ENCODE measurements at places on chromosomes 7 and 10.

DNA sequence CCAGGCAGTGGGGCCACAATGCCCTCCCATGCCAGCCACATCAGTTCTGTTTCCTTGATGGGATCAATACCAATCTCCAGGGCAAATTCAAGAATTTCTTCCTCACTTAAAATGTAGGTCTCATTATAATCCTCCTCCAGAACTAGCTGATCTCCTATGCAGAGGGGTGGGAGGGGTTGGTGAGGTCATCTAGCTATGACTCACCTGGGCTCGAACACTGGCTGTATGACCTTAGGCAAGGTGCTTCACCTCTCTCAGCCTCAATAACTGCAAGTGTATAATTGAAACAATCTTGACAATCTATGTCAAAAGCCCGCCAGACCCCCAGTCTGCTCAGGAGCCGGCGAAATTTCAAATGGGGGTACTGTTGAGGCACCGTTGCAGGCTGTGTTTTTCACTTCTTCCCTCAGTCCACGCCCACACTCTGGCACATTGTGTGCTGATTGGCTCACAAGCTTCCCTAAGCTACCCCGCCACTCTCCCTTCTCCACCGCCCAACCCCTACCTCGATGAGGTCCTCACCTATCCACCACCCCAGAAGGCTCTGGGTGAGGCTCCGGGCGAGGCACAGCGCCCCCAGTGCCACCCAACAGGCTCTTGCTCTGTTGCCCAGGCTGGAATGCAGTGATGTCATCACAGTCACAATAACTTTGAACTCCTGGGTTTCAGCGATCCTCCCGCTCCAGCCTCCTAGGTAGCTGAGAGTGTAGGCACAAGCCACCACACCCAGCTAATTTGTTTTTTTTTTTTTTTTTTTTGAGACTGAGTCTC lies 70.5 kb downstream of the ZNF22 start:
- no peak for DNase-seq

DNA sequence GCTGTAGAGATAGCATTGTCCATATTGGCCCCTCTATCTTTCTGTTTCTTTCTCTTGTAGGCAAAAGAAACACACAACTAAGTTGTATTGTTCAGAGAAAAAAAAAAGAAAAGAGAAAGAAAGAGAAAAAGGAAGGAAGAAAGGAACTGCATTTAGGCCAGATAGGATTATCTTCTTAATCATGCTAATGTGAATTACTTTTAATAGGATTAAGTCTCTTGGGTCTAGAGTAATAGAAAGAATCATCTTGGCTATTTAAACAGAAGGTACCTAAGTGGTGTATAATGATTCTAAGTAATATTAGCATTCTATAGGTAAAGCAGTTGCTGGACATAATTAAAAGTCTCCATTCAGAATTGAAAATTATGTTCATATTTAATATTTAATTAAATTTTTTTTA lies 42.2 kb downstream of the GPR85 start:
- DNase-seq, result no peak

DNA sequence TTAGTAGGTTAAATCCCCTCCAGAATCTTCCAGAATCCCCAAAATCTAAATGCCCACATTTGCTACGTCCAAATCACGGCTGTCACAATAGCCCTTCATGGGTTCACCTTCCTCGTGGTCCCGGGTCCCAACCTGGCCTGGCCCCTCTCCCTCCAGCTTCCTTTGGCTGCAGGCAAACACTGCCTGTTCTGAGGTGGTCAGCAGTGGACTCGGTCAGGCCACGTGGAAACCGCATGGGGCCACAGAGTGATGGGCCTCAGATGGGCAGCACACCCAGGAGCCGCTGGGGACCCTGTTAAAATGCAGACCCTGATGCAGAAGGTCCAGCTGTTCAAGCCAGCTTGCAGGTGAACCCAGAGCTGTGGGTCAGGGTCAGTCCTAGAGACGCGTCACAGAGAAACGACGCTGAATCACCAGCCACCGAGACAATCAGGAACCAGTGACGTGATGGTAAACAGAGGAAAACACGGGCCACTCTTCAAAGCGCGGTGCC lies 588.6 kb downstream of the DNAJB6 start:
- no peak for DNase-seq

DNA sequence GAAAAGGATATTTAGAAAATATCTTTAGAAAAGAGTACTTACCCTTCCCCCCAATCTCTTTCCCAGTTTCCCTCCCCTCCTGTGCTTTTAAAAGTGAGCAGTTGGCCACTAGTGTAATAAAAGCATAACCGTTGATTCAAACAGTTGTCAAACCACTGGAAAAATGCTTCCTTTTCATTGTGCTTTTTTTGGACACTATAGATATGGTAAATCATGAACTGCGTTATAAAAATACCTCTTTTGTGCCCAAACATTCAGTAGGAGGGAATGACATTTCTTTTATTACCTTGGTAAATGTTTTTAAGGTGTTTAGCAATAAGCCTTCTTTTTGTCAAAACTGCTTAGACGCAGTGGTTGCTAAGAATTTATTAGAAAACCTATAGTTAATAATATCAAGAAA lies 232.4 kb downstream of the SLC25A13 start:
- no peak for DNase-seq

DNA sequence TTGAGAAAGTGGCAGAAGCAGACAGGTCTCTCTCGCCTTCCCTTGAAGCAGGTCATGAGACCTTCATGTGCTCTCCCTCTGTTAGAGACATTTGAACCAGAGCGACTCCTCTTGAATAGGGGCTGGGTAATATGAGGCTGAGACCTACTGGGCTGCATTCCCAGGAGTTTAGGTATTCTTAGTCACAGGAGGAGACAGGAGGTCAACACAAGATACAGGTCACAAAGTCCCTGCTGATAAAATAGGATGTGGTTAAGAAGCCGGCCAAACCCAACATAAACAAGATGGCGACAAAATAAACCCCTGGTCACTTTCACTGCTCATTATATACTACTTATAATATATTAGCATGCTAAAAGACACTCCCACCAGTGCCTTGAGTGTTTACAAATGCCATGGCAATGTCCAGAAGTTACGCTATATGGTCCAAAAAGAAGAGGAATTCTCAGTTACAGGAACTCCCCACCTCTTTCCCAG lies 43.5 kb upstream of the MSRB2 start:
- DNase-seq, result no peak

- no peak for DNase-seq
These were observed 173.1 kb upstream of the AGR3 start for GRCh38 chr7:17054836-17055235.

DNA sequence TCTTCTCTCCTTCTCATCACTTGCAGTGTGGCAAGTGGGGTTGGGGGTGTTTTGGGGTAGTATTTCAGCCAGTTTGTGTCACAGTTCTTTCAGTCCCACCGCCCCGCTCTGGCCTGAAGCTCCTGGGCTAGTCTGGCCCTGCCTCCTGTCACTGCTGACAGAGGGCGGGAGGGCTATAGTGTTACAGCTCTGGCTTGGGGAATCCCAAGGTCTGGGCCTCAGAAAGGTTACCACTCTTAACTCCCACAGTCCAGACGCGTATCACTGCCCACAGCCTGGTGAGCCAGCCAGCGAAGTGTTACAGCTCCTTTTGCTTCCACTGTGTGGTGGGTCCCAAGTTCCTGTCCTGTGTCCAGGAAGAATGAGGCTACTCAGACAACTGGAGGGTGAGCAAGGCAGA lies 56.0 kb downstream of the ZNF777 start:
- no peak for DNase-seq

GRCh38 chr10:28384557-28384956 lies 81.7 kb upstream of the MPP7 start:
- no peak for DNase-seq

- DNase-seq, result no peak
These were observed 216.9 kb downstream of the GLI3 start for GRCh38 chr7:42020061-42020460.
